ENCODE measurements at places on chromosomes 13 and 19.

- DNase-seq: peak; percentile 95
Observed at GRCh38 chr19:2427429-2428320, at the start of gene TIMM13. Gene TIMM13 (minus strand): TSS chr19:2427586. CDS start chr19:2427533, 53 bp downstream.

GRCh38 chr19:44738603-44739558 is 9.6 kb upstream of the BCL3 start:
- DNase-seq: no peak

DNA sequence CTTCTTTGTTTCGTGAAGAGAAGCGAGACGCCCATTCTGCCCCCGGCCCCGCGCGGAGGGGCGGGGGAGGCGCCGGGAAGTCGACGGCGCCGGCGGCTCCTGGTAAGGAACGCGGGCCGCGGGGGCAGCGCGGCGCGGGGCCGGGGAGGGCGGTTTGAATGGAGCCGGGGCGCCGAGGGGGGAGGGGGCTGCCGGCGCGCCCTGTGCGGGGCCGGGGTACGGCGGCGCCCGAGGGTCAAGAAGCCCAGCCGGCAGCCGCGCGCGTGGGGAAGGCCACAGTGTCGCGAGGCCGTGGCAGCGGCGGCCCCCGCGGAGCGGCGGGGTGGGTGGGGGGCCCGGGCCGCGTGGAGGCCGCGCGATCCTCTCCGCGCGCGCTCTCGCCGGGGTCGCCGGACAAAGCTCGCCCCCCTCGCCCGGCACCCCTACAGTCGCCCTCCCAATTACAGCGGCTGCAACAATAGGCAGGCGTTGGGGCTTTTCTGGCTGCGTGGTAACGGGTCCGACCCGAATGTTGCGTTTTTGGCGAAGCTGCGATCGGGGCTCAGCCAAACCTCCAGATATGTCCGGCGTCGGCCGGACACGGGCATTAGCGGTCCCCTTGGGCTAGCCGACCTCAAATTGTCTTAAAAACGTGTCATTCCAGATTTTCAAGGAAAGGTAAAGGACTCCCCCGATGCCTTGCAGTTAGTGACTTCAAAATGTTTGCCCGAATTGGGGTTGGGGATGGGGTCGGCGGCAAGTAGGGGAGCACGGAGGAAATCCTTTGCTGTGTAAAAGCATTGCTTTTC is 437 bp downstream of the SMARCA4 start:
- no peak for DNase-seq

- DNase-seq: no peak
Observed at GRCh38 chr19:5155586-5156210, 184.9 kb downstream of the PTPRS start.

DNA sequence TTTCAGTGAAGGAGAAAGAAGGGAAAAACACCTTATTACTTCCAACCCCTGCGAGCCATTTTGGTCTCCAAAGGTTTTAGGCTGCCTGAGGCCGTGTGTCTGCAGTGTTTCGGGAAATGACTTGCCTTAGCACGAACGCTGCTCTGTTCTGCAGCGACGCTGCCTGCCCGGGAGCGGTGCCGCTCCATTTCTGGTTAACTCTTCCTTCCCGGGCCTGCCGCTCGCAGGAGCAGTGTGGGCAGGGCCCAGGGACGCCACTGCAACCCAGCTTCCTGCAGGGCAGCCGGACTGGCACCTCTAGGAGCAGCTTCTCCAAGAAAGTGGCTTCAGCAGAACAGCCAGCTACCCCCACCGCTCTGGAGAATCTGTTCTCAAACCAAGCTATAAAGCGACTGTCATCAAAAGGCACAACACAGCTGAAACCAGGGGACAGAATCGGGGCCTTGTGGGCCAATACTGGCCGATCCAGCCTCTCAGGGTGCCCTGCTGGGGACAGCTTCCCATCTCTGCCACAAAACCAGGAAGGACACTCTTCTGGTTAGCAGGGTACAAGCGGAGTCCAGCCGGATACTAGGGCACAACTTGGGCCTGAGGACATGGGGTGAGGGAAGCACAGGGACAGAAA is 72.2 kb downstream of the KCTD15 start:
- DNase-seq: no peak

DNA sequence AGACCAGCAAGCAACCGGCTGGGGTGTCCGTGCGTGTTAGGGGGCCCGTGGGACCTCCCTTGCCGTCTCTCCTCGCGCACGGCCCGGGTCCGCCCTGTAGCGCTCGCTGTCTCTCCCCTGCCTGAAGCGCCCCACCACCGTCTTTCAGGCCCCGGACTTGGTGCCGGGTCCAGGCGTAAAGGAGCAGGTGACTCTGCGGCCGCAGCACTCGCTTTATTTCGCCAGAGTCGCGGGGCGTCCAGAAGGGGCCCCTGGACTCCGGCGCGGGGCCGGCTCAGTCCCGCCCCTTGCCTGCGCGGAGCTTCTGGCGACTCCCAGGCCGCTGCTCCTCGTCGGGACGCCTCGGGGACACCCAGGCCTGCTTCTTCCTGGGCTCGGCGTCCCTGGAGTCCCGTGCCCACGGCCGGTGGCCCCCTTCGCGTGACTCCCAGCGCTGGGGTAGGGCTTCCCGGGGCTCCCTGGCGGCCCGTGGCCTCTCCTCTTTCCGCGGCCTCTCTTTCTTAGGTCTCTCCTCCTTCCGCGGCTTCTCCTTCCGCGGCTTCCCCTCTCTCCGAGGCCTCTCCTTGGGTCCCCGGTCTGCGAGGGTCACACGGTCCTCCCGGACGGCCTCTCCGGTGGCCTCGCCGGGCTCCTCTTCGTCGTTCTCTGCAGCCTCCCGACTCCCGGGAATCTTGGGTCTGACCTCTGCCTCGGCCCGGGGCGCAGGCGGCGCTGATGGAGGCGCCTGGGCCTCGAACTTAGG is 3.1 kb downstream of the AMH start:
- DNase-seq: no peak

DNA sequence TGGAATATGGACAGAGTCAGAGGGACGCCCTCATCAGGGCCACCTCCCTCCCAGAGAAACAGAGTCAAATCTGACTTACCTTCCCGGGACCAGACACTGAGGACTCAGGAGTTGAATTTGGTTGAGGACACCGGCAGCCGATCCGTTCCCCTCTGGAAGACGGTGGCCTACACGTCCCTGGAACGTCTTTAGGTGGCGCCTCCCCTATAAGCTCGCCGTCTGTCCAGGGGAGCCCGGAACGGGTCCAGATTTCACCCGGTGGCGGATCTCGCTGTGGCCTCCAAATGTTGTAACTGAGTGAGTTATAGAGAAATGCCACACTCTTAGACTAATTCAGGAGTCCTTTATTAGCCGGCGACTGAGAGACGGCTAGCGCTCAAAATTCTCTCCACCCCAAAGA is 9.0 kb downstream of the TNFSF14 start:
- DNase-seq: no peak

GRCh38 chr13:66977161-66977560 is 253.0 kb downstream of the PCDH9 start:
- DNase-seq: no peak

GRCh38 chr19:1102407-1103131 is 1.2 kb upstream of the GPX4 start:
- DNase-seq: no peak

- DNase-seq: no peak
Observed at GRCh38 chr13:99335603-99336002, 28.4 kb upstream of the GPR183 start.
